Activated CD8-positive, alpha-beta T cell treated with anti-CD3 and anti-CD28 coated beads for 36 hours (primary cell): ENCODE measurements at places on chromosomes 3 and 15. TPM values are rescaled to one million over a fixed set of nuclear protein-coding genes. Genes with fewer than 3 reads are reported as not detected.

DNA sequence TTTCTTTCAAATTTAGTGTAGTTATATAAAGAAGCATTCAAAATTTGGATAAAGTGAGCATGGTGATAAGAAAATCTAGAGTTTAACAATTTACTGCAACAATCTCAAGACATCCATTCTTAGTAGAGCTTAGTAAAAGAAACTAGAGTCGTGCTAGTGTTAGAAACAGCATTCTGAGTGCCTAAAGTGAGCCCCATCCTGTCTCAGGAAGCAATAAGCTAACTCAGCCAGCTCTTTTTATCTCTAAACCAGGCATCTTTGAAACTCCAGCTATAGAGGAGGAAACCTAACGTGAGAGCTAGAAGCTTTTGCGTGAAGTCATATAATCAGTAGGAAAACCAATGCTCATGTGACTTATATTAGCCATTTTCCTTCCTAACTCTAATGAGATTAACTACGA, 1187.1 kb upstream of the EPHA6 start:
- H3K27ac ChIP-seq = no peak overlapping the region
- no peaks in the 10 kb centered on the region for H3K27me3 ChIP-seq
- no peak for DNase-seq
- no peak overlapping the region for H3K4me3 ChIP-seq
- H3K36me3 ChIP-seq = no peaks in the 10 kb centered on the region

Gene TPRG1
- 2.5 TPM for total RNA-seq

Gene GRM2
- 0.20 TPM for total RNA-seq

- H3K4me1 ChIP-seq = no peaks in the 10 kb centered on the region
- DNase-seq = no peak
- H3K27ac ChIP-seq = no peak overlapping the region
- no peak overlapping the region for H3K4me3 ChIP-seq
These were observed 66.1 kb downstream of the SEC22A start for GRCh38 chr3:123267821-123268220.

DNA sequence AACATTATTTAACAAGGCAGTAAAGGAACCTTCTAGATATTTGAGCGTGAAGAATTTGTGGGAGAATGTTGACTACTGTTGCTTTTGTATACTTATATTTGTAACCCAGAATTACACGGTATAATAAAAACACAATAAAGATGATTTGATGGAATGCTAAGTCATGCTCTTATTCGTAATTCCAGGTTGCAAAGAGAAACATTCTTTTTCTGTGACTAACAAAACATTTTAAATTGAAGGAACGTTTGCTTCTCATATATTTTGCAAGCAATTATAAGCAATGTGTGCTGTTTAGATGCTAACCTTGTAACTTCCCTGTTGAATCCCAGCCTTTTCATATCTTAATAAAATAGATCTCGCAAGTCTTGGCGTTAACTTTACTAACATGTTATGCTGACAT, 124.4 kb upstream of the CGNL1 start:
- no peak overlapping the region for H3K27ac ChIP-seq
- peaks cover 18% of the 10 kb centered on the region for H3K36me3 ChIP-seq
- no peaks in the 10 kb centered on the region for H3K4me1 ChIP-seq

GRCh38 chr3:55174747-55175146, 246.9 kb upstream of the LRTM1 start:
- no peaks in the 10 kb centered on the region for H3K27me3 ChIP-seq
- no peaks in the 10 kb centered on the region for H3K36me3 ChIP-seq
- no peak overlapping the region for H3K27ac ChIP-seq
- H3K4me3 ChIP-seq = no peak overlapping the region
- no peaks in the 10 kb centered on the region for H3K4me1 ChIP-seq
- no peak for DNase-seq

Gene RBP2
- total RNA-seq = not detected

DNA sequence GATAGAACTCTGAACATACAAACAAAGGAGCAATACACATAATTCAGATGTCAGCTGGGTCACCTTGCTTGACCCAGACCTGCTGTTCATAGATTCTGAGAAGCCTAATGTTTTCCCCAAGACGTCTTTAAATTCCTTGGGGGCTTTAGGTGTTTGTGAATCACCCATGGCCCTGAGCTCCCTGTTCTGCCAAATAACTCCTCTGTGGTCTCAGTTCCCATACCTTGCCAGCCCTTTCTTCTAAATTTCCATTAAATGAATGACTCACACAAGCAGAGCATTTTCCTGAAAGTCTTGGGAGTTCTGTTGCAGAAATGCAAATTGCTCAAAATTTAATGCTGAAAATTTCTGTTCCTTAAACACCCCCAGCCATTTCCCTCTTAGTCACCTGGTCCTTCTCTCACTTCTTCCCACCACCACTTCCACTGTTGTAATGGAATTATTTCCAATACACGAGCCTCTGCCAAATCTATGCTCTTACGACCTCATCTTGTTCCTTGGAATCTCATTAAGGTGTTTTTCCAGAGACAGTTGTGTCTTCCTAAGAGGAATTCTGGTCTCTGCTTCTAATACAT, 33.4 kb upstream of the PSMD6 start:
- H3K36me3 ChIP-seq = no peaks in the 10 kb centered on the region
- H3K4me3 ChIP-seq = no peak overlapping the region
- peaks cover 23% of the 10 kb centered on the region for H3K27me3 ChIP-seq
- DNase-seq = no peak

Gene CLDN18
- not detected for total RNA-seq

Gene HGD
- 0.78 TPM for total RNA-seq

DNA sequence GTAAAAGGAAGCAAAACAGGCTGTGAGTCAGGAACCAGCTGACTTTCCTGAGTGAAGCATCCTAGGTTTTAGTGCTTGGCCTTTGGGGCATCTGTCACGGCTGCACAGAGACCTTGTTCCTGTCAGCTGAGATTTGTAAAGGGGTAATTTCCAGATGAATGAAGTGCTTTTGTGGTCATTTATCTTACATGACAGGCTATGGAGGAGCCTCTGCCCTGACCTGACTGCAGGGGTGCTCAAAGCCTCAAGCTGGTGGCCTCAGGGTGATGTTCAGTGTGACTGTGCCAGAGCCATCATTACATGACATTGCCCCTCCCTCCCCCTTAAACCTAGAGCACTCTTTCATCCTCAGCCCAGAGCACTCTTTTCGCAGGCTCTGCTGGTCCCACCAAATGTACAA, 132.5 kb downstream of the ARNT2 start:
- H3K4me3 ChIP-seq = no peak overlapping the region
- no peaks in the 10 kb centered on the region for H3K36me3 ChIP-seq
- no peak overlapping the region for H3K27ac ChIP-seq

Gene MLH1
- 89.6 TPM for total RNA-seq

Gene ECE2
- not detected for total RNA-seq

Gene GRIP2
- not detected for total RNA-seq

GRCh38 chr3:112560307-112560706, 1.5 kb downstream of the ATG3 start:
- peaks cover 24% of the 10 kb centered on the region for H3K36me3 ChIP-seq
- H3K4me3 ChIP-seq = peak overlapping the region; percentile 89
- peak overlapping the region; percentile 94 for H3K27ac ChIP-seq
- no peak for DNase-seq
- no peaks in the 10 kb centered on the region for H3K27me3 ChIP-seq
- H3K4me1 ChIP-seq = peaks cover 49% of the 10 kb centered on the region

GRCh38 chr3:3356846-3357245, 177.4 kb upstream of the CRBN start:
- H3K4me1 ChIP-seq = no peaks in the 10 kb centered on the region
- no peaks in the 10 kb centered on the region for H3K36me3 ChIP-seq
- no peak for DNase-seq
- no peaks in the 10 kb centered on the region for H3K27me3 ChIP-seq
- H3K27ac ChIP-seq = no peak overlapping the region
- no peak overlapping the region for H3K4me3 ChIP-seq

- H3K36me3 ChIP-seq = no peaks in the 10 kb centered on the region
- no peaks in the 10 kb centered on the region for H3K4me1 ChIP-seq
- DNase-seq = no peak
- no peak overlapping the region for H3K27ac ChIP-seq
- peaks cover 2% of the 10 kb centered on the region for H3K27me3 ChIP-seq
These were observed 18.1 kb upstream of the STAC start for GRCh38 chr3:36362216-36362615.

Gene INKA1
- total RNA-seq = 1.8 TPM

DNA sequence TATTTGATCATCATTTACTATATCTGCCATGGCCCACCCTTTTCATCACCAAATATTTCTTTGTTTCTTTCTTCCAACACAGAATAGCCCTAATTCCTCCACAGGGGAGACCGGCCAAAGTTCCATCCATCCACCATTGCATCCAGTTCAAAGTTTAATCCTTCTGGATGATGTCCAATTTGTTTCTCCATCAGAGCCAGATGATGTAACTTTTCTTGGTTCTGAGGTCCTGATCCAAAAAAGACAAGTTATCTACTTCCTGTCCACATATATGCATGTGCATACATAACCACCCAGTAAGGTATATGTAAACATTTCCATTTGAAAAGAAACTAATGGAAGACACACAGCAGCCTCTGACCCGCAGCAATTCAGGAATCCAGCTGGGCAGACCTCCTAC, 237.3 kb downstream of the SHOX2 start:
- DNase-seq = no peak
- no peak overlapping the region for H3K4me3 ChIP-seq
- no peak overlapping the region for H3K27ac ChIP-seq
- no peaks in the 10 kb centered on the region for H3K27me3 ChIP-seq
- no peaks in the 10 kb centered on the region for H3K36me3 ChIP-seq

- no peak overlapping the region for H3K27ac ChIP-seq
- DNase-seq = no peak
- no peaks in the 10 kb centered on the region for H3K27me3 ChIP-seq
- no peak overlapping the region for H3K4me3 ChIP-seq
- no peaks in the 10 kb centered on the region for H3K4me1 ChIP-seq
These were observed 21.3 kb downstream of the WDR53 start for GRCh38 chr3:196547067-196547466.

DNA sequence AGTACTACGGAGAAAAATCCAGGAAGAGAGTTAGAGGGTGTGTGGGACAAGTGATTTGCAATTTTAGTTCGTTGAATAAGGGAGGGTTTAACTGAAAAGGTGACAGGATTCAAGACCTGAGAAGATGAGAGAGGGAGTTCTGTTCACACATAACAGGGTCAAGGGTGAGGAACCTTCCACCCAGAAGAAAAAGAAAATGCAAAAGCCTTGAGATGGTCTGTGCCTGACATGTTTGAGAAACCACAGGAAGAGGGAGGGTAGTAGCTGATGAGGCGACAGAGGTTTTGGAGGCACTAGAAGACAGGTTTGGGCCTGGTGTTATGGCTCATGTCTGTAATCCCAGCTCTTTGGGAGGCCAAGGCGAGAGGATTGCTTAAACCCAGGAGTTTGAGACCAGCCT, 591 bp upstream of the SLC25A20 start:
- H3K27me3 ChIP-seq = no peaks in the 10 kb centered on the region
- H3K4me3 ChIP-seq = peak overlapping the region; percentile 79
- peak overlapping the region; percentile 96 for H3K27ac ChIP-seq
- peaks cover 32% of the 10 kb centered on the region for H3K4me1 ChIP-seq

Gene KLHL6
- total RNA-seq = 32.4 TPM

Gene RASGRP1
- 106 TPM for total RNA-seq

DNA sequence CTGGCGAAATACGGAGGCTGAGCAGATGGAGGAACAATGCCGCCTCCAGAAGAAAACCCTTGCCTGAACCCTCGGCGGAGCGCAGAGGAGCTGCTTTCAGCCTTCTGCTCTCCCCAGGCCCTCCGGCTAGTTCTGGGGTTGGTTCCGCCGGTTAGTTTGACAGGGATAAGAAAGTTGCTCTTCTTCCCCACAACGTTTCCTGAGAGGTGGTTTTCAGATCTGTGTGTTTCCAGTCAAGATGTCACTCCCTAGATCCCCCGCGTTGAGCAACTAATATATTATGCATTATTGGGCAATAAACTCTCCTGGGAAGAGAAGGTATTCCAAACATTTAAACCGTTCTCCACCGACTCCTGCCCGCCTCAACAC, 551 bp downstream of the NLGN1 start:
- no peak overlapping the region for H3K27ac ChIP-seq
- no peak overlapping the region for H3K4me3 ChIP-seq
- H3K4me1 ChIP-seq = peaks cover 28% of the 10 kb centered on the region
- H3K36me3 ChIP-seq = no peaks in the 10 kb centered on the region
- DNase-seq = no peak

GRCh38 chr3:6921066-6921465, 60.2 kb downstream of the GRM7 start:
- no peaks in the 10 kb centered on the region for H3K36me3 ChIP-seq
- no peaks in the 10 kb centered on the region for H3K27me3 ChIP-seq
- H3K4me3 ChIP-seq = no peak overlapping the region
- DNase-seq = no peak
- no peak overlapping the region for H3K27ac ChIP-seq

Gene WNT5A
- not detected for total RNA-seq

DNA sequence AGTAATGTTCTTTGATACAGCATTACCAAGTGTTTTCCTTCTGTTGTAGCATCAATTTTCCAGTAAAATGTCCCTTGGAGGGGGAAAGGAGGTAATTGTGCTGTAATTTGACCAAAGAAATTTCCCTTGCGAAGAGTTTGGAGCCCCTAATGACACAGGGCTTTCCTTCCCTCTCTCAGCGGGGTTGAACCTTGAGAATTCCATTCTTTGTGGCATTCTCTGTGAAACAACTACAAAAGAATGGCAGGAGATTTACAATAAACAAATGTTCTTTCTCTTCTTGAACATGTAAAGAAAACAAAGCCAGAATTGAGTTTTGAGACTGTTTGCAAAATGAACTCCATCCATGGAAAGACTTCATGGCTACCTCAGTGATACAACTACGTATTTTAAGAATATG, 53.4 kb downstream of the SIDT1 start:
- no peak for DNase-seq
- peaks cover 5% of the 10 kb centered on the region for H3K4me1 ChIP-seq
- no peak overlapping the region for H3K27ac ChIP-seq
- H3K36me3 ChIP-seq = no peaks in the 10 kb centered on the region

Gene MCTP2
- 16.2 TPM for total RNA-seq

- peaks cover 15% of the 10 kb centered on the region for H3K4me1 ChIP-seq
- peak overlapping the region; percentile 73 for H3K27ac ChIP-seq
- H3K36me3 ChIP-seq = no peaks in the 10 kb centered on the region
- peak; percentile 10 for DNase-seq
- peaks cover 2% of the 10 kb centered on the region for H3K27me3 ChIP-seq
- H3K4me3 ChIP-seq = peak overlapping the region; percentile 54
These were observed 5.9 kb upstream of the ADGRG7 start for GRCh38 chr3:100603469-100603868.

DNA sequence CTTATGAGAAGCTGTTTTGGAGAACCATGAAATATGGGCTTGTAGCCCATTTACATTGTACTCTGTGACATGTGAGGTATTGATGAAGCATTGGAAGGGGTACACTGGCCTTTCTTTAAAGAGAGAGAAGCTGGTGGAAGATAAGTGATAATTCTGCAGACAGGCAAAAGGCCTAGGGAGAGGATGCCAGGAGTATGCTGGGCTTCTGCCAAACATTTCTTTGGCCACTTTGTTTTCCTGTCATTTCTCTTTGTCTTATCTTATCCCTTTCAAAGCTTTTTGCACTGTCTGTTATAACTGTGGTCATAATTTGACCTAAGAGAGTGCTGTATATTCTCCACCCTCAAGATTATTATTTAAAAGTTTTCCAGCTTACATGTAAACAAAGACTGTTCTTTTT, 109.6 kb upstream of the SEMA6D start:
- H3K27me3 ChIP-seq = no peaks in the 10 kb centered on the region
- no peaks in the 10 kb centered on the region for H3K36me3 ChIP-seq
- H3K4me1 ChIP-seq = no peaks in the 10 kb centered on the region
- no peak overlapping the region for H3K4me3 ChIP-seq

GRCh38 chr3:114669614-114670013, 375.8 kb downstream of the TIGIT start:
- H3K4me1 ChIP-seq = peaks cover 21% of the 10 kb centered on the region
- H3K4me3 ChIP-seq = no peak overlapping the region
- no peak for DNase-seq
- no peak overlapping the region for H3K27ac ChIP-seq
- no peaks in the 10 kb centered on the region for H3K27me3 ChIP-seq
